ENCODE measurements at places on chromosomes 3 and 15. TPM values are rescaled to one million over a fixed set of nuclear protein-coding genes. Genes with fewer than 3 reads are reported as not detected.

DNA sequence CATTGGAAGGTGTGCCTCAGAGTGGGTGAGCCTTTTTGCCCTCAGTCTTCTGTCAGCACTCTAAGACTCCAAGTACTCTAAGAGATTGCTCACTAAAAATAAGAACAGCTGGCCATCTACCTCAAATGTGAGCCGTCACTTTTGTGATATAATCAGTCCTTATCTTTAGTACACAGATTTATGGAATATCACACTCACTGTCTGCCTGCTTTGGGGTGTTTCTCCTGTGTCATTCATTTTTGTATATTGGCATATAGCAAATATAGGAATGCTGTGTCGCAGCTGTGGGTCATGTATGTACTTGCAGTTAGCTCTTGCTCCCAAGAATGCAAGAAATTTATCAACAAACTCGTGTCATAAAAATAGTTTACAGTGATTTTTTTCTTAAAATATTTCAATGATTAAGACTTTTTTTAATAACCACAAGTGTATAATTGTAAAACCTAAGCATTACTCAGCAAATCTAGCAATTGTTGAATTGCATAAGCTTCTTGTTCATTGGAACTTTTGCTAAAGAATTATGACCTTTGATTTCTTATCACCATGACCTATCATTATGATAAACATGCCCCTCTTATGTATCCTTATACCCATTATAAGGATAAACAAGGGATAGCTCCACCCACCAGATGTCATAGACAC is 18.8 kb downstream of the SETD5 start:
- H3K36me3 ChIP-seq = no peaks in the 10 kb centered on the region
- H3K4me3 ChIP-seq = no peak overlapping the region
- H3K27ac ChIP-seq = no peak overlapping the region
- peaks cover 8% of the 10 kb centered on the region for H3K4me1 ChIP-seq

DNA sequence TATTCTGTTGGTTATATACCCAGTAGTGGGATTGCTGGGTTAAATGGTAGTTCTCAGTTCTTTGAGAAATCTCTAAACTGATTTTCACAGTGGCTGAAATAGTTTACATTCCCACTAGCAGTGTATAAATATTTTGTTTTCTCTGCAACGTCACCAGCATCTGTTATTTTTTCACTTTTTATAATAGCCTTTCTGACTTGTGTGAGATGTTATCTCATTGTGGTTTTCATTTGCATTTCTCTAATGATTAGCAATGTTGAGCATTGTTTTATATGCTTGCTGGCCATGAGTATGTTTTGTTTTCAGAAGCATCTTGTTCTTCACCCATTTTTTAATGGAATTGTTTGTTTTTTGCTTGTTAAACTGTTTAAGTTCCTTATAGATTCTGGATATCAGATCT is 612.7 kb upstream of the SGO1 start:
- no peaks in the 10 kb centered on the region for H3K27me3 ChIP-seq
- no peak overlapping the region for H3K27ac ChIP-seq
- H3K36me3 ChIP-seq = no peaks in the 10 kb centered on the region
- no peak for DNase-seq
- no peak overlapping the region for H3K4me3 ChIP-seq
- no peaks in the 10 kb centered on the region for H3K4me1 ChIP-seq

- H3K27ac ChIP-seq = peak overlapping the region; percentile 77
- H3K4me3 ChIP-seq = no peak overlapping the region
- no peak for DNase-seq
- no peaks in the 10 kb centered on the region for H3K27me3 ChIP-seq
- peaks cover 11% of the 10 kb centered on the region for H3K4me1 ChIP-seq
- no peaks in the 10 kb centered on the region for H3K36me3 ChIP-seq
Measured at GRCh38 chr15:101092156-101092866, 159.5 kb downstream of the CHSY1 start.

The PCLAF gene
- 1.5 TPM for total RNA-seq

DNA sequence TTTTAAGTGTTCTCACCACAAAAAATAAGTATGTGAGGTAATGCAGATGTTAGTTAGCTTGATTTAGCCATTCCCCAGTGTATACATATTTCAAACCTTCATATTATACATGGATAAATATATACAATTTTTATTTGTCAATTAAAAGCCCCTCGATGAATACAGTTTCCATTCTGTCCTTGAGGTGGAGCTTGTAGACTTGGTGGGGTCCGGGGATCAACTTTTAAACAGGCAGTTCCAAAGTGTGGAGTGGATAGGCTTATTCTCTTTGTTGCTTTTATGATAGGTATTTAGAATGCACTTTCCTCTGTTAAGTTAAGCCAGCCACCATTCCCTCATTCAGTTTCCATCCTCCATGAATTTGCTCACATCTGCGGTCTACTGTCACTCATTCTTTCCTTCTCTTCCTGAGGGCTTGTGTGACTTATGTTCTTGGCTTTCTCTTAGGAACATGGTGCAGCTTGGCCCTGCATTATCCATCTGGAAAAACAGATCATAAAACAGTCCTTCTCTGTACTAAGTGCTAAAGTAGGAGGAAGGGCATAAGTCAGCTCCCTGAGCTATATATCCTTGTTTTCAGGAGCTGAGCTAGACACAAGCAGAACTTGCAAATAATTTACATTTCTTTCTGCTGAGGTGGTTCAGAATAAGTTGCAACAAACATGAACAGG is 149.1 kb downstream of the NFKBIZ start:
- no peak overlapping the region for H3K4me3 ChIP-seq
- H3K36me3 ChIP-seq = no peaks in the 10 kb centered on the region
- H3K27me3 ChIP-seq = no peaks in the 10 kb centered on the region
- DNase-seq = peak; percentile 59
- no peaks in the 10 kb centered on the region for H3K4me1 ChIP-seq

The TMCO5A gene
- not detected for total RNA-seq

- no peaks in the 10 kb centered on the region for H3K4me1 ChIP-seq
- H3K4me3 ChIP-seq = no peak overlapping the region
- no peak overlapping the region for H3K27ac ChIP-seq
- peaks cover 7% of the 10 kb centered on the region for H3K27me3 ChIP-seq
- H3K36me3 ChIP-seq = no peaks in the 10 kb centered on the region
Measured at GRCh38 chr15:77637851-77638692, 5.4 kb upstream of the LINGO1 start.

GRCh38 chr15:65979316-65979715 is 110.0 kb downstream of the RAB11A start:
- H3K4me1 ChIP-seq = peaks cover 3% of the 10 kb centered on the region
- H3K27ac ChIP-seq = no peak overlapping the region
- H3K4me3 ChIP-seq = no peak overlapping the region
- H3K36me3 ChIP-seq = no peaks in the 10 kb centered on the region

The GAP43 gene
- total RNA-seq = 0.19 TPM

DNA sequence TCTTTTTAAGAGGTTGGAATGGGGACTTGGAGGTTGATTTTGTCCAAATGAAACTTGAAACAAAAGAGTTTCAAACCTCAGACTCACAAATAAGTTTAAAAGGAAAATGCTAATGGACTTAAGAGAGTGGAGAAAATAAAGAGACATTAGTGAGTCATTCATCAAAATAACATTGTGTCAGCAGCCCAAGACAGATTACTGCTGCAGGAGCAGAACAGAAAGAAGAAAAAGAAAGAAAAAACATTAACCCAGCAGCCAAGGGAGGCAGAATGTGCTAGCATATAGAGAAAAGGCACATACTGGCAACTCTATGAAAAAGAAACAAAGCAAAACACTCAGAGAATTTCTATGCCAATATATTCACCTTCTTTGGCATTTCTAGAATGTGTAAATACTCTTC is 42.6 kb downstream of the ADAMTS9 start:
- H3K4me3 ChIP-seq = no peak overlapping the region
- peaks cover 8% of the 10 kb centered on the region for H3K36me3 ChIP-seq
- no peak overlapping the region for H3K27ac ChIP-seq
- H3K27me3 ChIP-seq = no peaks in the 10 kb centered on the region
- DNase-seq = no peak

The CPN2 gene
- total RNA-seq = 0.72 TPM

DNA sequence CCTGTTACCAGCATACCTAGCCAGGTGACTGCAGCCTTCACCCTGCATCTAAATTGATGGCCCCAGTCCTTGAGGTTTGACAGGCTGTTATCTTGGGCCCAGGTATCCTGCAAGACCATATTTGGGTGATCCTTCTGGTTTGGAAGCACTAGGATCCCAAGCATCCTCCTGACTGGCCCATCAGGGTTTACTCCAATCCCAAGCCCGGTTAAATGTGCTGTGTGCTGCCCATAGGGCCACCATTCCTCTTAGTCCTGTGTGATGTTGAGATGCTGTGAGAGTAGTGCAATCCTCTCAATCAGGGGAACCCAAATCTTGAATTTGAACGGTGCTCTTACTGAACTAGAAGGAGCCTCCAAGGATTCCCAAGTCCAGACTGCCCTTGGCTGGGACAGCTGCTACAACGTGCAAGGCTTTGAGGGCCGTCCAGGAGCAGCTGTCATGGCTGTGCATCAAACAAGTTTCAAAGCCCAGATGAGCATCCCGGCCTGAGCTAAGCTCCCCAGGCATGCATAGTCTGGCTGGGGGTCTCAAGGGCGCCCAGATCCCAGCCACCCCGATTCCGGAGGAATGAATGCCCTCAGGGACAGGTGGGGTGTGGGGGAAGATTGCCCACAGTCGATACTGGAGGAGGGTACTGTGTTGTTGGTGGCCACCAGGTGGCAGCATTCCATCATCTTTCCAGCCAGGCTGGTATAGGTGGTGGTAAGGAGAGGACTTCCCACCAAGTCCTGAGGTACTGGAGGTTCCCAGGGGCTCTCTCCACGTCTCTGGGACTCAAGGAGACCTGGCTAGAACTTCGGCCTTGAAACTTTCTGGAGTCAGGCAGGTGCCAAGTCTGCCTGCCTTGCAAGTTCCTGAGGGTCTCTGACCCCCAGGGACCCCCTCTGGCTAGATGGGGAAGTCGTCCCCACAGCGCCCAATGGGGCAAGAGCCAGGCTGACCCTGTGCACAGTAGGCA is 32.6 kb downstream of the RBM5 start:
- peaks cover 6% of the 10 kb centered on the region for H3K4me1 ChIP-seq
- peak; percentile 88 for DNase-seq
- H3K4me3 ChIP-seq = no peak overlapping the region
- no peak overlapping the region for H3K27ac ChIP-seq
- H3K36me3 ChIP-seq = peaks cover 47% of the 10 kb centered on the region
- no peaks in the 10 kb centered on the region for H3K27me3 ChIP-seq

- no peak overlapping the region for H3K27ac ChIP-seq
- H3K27me3 ChIP-seq = no peaks in the 10 kb centered on the region
- DNase-seq = no peak
- no peak overlapping the region for H3K4me3 ChIP-seq
- H3K4me1 ChIP-seq = no peaks in the 10 kb centered on the region
- no peaks in the 10 kb centered on the region for H3K36me3 ChIP-seq
Measured at GRCh38 chr3:175476489-175476888, 617.4 kb downstream of the NAALADL2 start.

DNA sequence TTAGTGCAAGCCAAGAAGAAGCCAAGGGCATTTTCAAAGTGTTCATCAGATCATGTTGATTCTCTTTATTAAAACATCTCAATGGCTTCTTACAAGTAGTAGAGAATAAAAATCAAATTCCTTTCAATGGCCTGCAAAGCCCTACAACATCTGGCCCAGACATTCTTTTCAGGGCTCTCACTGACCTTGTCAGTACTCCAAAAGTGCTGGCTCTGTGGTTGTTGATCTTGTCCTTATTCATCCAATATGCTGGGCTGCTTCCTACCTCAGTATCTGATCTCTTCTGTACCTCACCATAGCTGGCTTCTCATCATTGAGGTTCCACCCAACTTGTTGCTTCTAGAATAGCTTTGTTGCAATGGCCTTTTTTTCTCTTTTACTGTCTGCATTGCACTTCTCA is 74.0 kb upstream of the SAMMSON start:
- no peaks in the 10 kb centered on the region for H3K36me3 ChIP-seq
- no peak overlapping the region for H3K27ac ChIP-seq
- no peak overlapping the region for H3K4me3 ChIP-seq
- peaks cover 4% of the 10 kb centered on the region for H3K4me1 ChIP-seq
- DNase-seq = no peak

The GOLGA8T gene
- total RNA-seq = not detected

GRCh38 chr15:39737196-39737550 is 45.5 kb downstream of the FSIP1 start:
- no peaks in the 10 kb centered on the region for H3K36me3 ChIP-seq
- H3K4me1 ChIP-seq = no peaks in the 10 kb centered on the region
- DNase-seq = no peak
- no peak overlapping the region for H3K4me3 ChIP-seq

- no peak overlapping the region for H3K27ac ChIP-seq
- no peaks in the 10 kb centered on the region for H3K36me3 ChIP-seq
- DNase-seq = no peak
- H3K27me3 ChIP-seq = no peaks in the 10 kb centered on the region
Measured at GRCh38 chr15:72495007-72495406, 20.9 kb downstream of the ARIH1 start.

- no peak overlapping the region for H3K4me3 ChIP-seq
- H3K27me3 ChIP-seq = no peaks in the 10 kb centered on the region
- no peak for DNase-seq
- H3K4me1 ChIP-seq = no peaks in the 10 kb centered on the region
- no peak overlapping the region for H3K27ac ChIP-seq
Measured at GRCh38 chr3:126033765-126034164, 50.2 kb downstream of the SLC41A3 start.

DNA sequence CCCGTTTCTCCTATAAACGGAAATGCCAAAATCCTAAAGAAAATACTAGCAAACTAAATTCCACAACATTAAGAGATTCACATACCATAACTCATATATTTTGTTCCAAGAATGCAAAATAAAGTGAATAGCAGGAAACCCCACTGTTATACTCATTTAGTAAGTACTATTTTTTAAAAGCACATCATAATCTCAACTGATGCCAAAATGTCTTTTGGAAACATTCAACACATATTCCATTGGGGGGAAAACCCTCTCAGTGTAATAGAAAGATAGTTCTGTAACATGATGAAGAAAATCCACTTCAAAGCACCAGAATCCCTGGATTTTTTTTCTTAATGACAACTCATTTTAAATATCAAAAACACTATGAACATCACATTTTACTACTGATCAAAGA is 93.0 kb upstream of the EIF1B start:
- H3K36me3 ChIP-seq = no peaks in the 10 kb centered on the region
- no peak overlapping the region for H3K4me3 ChIP-seq
- no peak for DNase-seq
- no peak overlapping the region for H3K27ac ChIP-seq

GRCh38 chr3:53202331-53203015 is 41.5 kb downstream of the PRKCD start:
- no peaks in the 10 kb centered on the region for H3K4me1 ChIP-seq
- H3K27me3 ChIP-seq = no peaks in the 10 kb centered on the region
- H3K27ac ChIP-seq = no peak overlapping the region
- H3K4me3 ChIP-seq = no peak overlapping the region
- no peak for DNase-seq

GRCh38 chr3:21421096-21421495 is 329.9 kb downstream of the ZNF385D start:
- no peak overlapping the region for H3K27ac ChIP-seq
- no peaks in the 10 kb centered on the region for H3K4me1 ChIP-seq
- no peak overlapping the region for H3K4me3 ChIP-seq

The GHSR gene
- total RNA-seq = not detected

GRCh38 chr3:24495326-24495994 is 810 bp upstream of the THRB start:
- H3K27me3 ChIP-seq = peaks cover 10% of the 10 kb centered on the region
- peak overlapping the region; percentile 91 for H3K27ac ChIP-seq
- peak overlapping the region; percentile 30 for H3K4me3 ChIP-seq
- DNase-seq = peak; percentile 67

The CELF6 gene
- total RNA-seq = 3.5 TPM

The DLL4 gene
- 9.4 TPM for total RNA-seq

Data from kidney (tissue), 22 donors.